ENCODE measurements at places on chromosomes 6 and 20. TPM values are rescaled to one million over a fixed set of nuclear protein-coding genes. Genes with fewer than 3 reads are reported as not detected.
A peak's percentile ranks its signal among the peaks of the same experiment; 100 is the strongest.

DNA sequence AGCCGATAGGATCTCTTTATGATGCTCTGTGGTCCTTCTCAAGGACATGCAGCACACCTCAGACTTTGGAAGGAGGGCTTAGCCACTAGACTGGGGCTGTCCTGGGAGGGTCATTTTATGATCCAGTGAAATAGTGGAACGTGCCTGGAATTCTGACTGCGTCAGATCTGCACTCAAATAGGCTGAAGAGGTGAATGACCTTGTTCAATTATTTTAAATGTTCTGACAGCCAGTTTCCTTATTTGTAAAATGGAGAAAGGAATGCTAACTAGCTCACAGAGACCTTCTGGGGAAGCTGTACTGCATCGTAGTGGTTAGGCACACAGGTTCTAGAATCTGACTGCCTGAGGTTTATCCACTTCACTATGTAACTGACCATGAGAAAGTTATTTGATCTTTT is 587.5 kb downstream of the MAFB start:
- no peak for DNase-seq

DNA sequence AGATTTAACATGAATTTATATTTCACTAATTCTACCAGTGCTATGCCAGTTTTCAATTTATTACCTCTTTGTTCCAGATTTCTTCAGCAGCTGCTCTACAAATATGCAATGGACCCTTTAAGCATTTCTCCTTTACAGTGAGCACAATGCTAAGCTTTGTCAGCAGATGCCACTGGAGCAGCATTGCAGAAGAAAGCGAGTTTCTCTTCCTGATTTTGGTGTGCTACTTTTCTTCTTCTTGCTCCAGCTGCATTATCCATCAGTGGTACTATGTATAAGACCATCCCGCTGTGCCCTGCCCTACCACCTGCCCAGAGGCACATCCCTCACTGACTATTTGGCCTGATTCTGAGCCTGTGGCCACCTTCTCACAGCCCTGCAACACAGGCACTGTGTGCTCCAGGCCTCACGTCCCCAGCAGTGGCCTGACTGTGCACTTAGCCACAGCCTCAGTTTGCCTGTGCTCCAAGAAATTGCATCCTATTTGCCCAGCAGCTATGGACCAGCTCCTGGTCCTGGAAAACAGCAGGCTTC is 84.1 kb downstream of the TNFAIP3 start:
- DNase-seq: no peak

- DNase-seq: no peak
Observed at GRCh38 chr20:20732641-20733040, 20.2 kb upstream of the RALGAPA2 start.

GRCh38 chr6:7532821-7533220 is 8.7 kb upstream of the DSP start:
- DNase-seq: no peak

DNA sequence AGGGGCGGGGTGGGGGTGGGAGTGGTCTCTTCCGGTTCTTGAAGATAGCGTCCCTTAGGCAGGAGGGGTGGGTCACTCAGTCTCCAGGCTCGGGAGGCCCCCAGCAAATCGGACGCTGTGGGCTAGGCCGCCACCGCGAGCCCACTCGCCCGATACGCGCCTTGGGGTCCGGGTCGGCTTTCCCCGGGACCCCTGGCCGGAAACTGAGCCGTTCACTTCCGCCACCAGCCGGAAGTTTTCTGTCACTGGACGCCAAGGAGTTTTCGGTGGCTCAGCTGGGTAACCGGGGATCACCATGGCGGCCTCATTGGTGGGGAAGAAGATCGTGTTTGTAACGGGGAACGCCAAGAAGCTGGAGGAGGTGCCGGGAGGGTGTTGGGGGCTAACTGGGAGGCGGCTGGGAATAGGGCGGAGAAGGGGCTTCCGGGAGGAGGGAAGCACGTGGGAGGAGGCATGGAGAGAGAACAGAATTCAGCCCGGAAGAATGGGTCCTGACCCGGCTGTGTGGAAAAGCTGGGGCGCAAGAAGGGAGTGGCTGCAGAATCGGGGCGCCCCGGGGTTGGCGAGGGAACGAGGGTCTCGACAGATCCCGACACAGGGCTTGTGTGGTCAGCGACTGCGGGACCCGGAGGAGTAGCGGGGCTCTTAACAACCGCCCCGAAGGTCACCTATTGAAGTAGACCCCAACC is at the start of gene ITPA:
ITPA (plus strand) TSS at position 242 of the 689 bp plus-strand sequence; CDS start at position 296, 54 bp downstream.
- peak; percentile 64 for DNase-seq

DNA sequence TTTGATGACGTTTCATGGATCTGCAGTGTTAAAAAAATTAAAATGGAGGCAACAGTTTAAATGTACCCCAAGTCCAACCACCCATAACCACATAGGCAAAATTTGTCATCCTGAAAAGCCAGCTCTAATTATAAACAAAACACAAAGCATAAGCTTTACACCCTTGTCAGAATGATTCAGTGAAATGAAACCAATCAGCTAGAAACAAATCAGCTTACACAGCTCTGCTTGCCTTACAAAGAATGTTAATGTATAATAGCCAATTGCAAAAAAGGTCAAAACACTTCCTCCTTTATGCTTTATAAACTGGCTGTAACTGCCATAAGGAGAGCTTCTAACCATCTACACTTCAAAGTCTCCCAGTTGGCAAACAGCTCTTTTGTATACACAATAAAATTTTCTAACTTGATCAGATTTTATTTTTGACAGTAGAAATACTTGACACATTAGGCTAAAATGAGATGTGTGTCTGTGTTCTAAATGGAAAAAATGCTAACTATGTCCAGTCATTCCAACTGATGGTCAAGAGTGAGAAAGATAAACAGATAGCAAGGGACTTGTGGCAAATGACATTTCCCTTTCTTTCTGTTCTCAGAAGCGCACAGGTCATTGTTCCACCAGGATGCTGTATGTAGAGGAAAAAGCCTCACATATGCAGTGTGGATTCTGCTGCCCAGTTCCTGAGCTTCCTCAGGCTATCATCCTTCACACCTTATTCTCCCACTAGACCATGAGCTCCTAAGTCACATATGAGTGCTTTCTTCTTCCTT is 344.3 kb upstream of the ID4 start:
- peak; percentile 1 for DNase-seq

Gene OR2J3
- not detected for total RNA-seq

Gene CPNE5
- 0.63 TPM for total RNA-seq
